DMS 273 treated with DMSO at 0.1 percent for 48 hours (cell line): ENCODE measurements at places on chromosomes 7 and 10.

DNA sequence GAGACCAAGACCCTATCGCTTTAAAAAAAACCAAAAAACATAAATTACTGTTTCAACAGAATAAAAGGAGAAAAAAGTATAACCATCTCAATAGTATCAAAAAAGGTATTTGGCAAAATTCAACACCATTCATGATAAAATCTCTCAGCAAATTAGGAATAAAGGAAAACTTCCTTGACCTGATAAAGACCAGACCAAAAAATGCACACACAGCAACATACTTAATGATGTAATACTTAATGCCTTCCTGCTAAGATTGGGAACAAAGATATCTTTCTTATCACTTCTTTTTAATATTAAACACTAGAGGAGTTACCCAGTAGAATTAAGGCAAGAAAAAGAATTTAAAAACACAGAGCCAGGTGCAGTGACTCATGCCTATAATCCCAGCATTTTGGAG lies 79.3 kb downstream of the CNOT4 start:
- no peak for DNase-seq

GRCh38 chr7:37730501-37730900 lies 46.9 kb downstream of the GPR141 start:
- no peak for DNase-seq

DNA sequence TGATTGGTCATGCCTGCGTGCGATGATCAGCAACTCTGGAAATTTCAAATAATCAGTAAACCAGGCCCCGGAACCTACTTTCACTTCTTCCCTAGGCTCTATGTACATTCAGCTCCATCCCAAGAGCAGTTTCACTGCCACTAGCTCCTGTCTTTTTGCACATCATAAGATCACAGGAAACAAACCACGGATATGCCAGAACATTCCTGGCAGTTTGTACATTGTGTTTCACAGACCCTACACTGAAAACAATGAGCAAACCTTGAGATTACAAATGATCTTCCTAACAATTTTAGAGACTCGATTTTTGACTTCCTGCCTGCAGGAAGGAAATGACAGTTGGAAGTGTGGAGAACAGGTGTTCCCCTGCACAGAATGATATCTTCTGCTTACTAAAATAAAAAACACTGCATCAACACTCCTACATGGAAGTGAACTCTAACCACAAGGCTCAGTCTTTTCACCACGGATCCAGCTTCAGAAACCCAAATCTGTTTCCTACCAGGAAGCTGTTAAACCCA lies 7.6 kb upstream of the TMEM236 start:
- no peak for DNase-seq

DNA sequence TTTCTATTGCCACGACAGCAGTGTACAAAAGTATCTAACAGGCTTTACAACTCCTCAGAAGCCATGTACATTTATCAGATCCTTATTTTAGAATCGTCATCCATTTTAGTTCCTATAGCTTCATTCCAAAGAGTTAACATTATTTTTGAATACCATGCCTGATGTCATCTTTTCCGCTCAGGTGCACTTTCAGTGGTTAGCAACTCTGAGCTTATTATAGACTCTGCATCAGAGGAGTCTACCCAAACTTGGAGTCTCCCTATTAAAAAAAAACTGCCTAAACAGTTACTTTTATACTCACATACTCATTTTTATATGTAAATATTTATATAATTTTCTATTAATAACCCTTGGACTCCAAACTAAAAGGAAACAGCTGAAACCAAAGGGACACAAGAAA lies 31.6 kb upstream of the PRSS37 start:
- no peak for DNase-seq

GRCh38 chr10:131860806-131861440 lies 39.9 kb upstream of the PPP2R2D start:
- no peak for DNase-seq

GRCh38 chr7:10824154-10824553 lies 149.5 kb upstream of the PHF14 start:
- DNase-seq = no peak

GRCh38 chr7:125899577-125899976 lies 970.0 kb upstream of the POT1 start:
- DNase-seq = no peak

- no peak for DNase-seq
Observed at GRCh38 chr7:1404460-1404809, 54.8 kb downstream of the MICALL2 start.

DNA sequence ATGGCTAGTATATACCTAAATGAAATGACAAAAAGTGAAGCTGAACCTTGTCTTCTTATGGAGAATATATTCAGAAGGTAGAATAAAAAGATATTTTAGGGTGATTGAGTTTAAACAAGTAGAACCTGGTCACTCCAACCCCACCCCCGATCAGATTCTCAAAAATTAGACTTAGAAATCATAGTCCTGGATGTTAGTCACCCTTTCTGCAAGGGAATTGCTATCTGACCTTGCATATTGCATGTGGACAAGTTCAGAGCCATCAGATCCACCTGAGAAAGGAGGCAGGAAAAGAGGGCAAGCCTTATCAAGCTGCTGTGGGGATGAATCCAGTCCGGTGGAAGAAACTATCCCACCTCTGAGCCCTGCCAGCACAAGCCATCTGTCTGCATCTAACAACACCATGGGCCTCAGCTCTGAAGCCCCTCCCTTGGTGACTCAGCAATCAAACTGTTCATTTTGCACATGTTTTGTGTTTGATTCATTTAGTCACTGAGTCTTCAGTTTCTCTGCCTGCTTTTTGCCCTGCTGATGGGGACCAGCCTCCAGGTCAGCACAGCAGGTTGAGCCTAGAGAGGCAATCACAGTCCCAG lies 727.3 kb downstream of the AUTS2 start:
- peak; percentile 98 for DNase-seq

- DNase-seq = no peak
Observed at GRCh38 chr10:88851706-88852105, at the start of gene ANKRD22. TSS of gene ANKRD22 (minus strand) at chr10:88851844. CDS start at chr10:88851607, 237 bp downstream.

DNA sequence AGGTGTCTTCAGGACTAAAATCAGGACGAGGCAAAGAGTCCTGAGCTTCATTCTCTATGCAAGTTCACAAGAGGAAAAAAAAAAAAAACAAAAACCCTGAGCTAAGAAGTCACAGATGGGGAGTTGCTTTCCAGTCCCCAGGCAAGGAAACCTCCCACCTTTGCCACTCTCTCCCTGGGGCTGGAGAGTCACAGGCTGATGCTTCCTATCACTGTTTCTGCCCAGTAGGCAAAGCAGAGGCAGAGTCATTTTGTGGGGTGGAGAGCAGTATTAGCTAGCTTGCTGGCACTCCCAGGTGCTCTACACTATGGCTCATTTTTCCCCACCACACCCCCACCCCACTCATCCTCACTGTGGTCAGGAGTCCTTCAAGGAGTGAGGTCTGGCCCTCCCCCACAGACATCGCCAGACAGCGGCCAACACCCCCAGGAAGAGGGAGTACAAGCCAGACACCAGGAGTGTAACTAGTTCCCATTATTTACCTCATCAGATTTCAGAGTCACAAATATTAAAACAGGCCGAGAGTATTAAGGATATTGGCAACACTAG lies 34.6 kb upstream of the UNC5B start:
- DNase-seq = no peak

DNA sequence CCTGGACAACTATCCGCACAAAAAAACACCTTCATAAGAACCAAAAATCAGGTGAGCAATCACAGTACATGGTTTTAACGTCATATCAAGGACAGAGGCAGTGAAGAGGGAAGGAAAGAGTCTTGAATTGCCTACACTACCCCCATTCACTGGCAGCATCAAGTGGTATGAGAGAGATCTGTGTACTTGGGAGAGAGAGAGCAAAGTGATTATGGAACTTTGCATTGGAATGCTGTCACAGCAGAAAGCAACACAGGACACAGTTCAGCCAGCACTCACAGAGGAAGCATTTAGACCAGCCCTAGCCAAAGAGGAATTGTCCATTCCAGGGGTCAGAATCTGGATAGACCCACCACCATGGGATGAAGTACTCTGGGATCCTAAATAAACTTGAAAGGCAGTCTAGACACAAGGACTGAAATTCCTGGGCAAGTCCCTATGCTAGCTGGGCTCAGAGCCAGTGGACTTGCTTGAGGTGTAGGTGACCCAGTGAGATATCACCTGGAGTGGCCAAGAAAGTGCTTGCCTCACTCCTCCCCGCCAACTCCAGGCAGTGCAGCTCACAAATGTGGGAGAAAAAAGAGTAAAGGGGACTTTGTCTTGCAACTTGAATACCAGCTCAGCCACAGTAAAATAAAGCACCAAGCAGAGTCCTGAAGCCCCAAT lies 30.5 kb upstream of the SFTPD start:
- no peak for DNase-seq

- no peak for DNase-seq
Observed at GRCh38 chr7:94436700-94437099, 42.0 kb downstream of the COL1A2 start.

DNA sequence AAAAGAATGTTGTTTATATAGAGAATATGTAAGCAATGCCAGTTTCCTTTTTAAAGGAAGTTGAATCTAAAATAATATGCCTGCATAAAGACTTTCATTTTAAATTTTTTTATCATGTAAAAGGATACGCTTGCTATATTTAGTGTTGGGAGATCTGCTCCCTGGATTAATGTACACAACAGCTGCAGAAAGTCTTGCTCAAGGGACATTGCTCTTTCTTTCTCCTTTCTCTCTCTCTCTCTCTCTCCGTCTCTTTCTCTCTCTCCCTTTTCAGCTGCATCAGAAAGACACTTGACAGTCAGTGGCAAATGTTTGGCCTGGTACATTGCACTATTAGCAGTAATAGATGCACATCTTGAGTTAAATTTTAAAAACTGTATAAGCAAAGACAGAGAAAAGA lies 739 bp downstream of the MYPN start:
- DNase-seq = no peak
